ENCODE measurements at places on chromosomes 4 and X.

DNA sequence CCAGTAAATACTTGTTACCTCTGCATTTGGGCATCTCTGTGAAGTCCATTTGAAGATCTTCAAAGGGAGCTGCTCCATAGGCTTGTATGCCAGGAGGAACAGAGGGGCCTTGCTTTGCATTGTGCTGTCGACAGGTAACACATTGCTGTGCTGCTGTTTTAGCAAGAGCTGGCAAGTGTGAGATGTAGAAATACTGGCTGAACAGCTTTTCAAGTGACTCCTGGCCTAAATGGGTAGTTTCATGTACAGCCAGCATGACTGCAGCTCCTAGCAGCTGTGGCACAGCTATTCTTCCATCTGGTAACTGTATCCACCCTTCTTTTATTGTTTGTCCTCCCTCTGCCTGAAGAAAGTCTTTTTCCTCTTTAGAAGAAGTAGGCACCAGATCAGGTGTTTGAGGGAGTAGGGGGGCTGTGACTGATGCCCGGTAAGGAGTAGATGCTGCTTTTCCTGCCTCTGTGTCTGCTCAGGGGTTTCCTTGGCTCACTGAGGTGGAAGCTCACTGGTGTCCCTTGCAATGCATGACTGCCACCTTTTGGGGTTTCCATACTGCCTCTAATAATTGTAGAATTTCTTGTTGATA lies 965.3 kb downstream of the CCSER1 start:
- DNase-seq, result no peak

DNA sequence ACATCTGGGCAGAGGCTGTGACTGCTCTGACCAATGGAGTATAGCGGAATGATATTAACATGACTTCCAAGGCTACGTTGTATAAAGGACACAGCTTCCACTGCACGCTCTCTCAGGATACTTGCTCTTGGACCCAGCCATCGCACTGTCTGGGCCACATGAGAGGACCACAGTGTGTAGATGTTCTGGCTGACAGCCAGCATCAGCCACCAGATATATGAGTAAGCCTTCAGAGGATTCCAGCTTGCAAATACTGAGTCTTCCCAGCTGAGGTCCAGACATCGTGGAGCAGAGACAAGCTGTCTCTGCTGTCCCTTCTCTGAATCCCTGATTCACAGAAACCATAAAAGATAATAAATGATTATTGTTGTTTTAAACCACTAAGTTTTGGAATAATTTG lies 146.8 kb upstream of the USP9X start:
- DNase-seq, result no peak

DNA sequence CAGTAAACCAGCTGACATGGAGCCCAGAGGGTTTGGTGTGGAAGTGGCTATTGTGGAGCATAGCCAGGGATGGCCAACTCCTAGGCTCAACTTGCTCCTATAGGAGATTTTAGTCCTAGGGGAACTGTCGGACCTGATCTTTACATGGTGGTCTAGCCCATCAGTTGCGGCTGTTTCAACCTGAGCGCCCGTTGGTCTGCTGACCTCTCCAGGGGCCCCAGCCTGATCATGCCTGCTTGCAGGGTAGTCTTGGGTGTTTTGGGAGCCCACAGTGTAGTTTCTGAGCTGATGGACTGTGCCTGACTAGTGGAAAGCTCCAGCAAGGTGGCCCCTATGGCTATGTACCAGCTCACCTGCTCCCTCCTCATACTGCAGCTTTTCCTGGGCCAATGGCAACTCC lies 597.0 kb downstream of the IQCM start:
- no peak for DNase-seq

GRCh38 chr4:7960790-7961655 lies 21.4 kb upstream of the AFAP1 start:
- no peak for DNase-seq

DNA sequence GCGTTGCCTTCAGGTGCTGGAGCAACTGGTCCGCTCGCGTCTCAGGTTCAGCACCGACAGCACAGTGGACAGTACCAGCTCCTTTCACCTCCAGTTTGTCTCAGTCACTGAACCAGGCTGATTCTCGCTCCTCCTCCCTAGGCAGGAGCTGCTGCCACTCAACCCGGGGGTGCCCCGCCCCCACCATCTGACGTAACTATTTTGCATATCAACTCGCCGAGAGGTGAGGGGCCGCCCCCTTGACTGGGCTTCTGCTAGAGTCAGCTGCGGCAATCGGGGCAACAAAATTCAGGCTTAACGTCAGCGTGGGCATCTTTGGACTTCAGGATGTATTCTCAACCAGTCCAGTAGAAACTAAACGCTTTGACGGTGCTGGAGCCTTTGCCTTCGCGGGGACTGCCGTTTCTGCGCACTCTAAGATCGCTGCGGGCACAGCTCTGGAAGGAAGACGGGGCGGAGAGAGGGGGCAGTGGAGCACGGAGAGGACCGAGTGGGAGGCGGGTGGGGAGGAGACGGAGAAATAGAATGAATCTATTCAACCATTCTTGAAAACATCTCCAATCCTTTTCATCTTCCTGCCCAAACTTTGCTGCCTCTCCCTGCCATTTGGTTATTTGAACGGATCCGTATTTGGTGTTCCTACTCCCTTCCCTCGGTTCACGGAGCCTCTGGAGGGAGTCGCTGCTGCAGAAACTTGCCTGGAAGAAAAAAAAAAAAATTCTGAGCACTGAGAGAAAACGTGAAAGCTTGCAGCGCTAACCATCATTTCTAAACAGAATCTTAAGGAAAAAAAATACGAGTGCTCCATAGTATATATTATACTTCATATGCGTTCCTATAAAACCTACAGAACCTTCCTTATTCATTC lies at the start of gene FSTL5:
TSS of gene FSTL5 (minus strand) at position 109 of the 868 bp plus-strand sequence. CDS start 52,604 bp downstream, outside the sequence.
- peak; percentile 4 for DNase-seq

DNA sequence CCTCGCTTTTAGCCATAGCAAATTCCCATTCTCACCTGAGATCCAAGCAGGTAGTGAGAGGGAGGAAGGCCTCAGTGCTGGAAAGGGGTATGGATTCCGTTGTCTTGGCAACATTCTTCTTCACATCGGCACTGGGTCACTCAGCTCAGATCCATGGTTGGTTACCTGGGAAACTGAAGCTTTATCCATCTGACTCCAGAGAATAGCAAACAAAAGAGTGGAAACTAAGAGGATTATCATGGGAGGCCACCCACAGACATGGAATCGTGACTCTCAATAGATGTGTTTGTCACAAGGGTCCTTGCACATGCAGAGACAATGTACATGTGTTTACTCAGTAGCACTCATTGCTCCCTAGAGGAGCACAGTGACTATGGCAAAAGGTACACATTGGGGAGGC lies 81.0 kb downstream of the MAGED4 start:
- DNase-seq, result no peak

- no peak for DNase-seq
These were observed 387.2 kb downstream of the PCDH7 start for GRCh38 chr4:31107362-31107761.

DNA sequence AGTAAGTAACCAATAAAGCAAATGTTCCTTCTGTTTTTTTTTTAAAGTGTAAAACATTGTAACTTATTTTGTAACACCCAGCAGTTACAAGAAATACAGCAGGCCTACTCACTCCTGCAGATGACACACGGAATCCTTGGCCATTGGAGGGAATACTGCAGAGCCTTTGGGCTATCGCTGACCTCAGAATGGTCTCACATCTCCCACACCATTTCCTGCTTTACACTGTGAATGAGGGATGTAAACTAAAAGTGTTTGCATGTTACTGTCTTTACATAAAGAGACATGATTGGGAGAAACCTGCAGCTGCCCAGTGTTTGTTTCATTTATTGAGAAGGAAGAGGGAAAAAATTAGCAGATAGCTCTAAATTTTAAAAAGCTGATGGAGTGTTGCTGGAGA lies 64.1 kb downstream of the USP46 start:
- DNase-seq, result no peak

DNA sequence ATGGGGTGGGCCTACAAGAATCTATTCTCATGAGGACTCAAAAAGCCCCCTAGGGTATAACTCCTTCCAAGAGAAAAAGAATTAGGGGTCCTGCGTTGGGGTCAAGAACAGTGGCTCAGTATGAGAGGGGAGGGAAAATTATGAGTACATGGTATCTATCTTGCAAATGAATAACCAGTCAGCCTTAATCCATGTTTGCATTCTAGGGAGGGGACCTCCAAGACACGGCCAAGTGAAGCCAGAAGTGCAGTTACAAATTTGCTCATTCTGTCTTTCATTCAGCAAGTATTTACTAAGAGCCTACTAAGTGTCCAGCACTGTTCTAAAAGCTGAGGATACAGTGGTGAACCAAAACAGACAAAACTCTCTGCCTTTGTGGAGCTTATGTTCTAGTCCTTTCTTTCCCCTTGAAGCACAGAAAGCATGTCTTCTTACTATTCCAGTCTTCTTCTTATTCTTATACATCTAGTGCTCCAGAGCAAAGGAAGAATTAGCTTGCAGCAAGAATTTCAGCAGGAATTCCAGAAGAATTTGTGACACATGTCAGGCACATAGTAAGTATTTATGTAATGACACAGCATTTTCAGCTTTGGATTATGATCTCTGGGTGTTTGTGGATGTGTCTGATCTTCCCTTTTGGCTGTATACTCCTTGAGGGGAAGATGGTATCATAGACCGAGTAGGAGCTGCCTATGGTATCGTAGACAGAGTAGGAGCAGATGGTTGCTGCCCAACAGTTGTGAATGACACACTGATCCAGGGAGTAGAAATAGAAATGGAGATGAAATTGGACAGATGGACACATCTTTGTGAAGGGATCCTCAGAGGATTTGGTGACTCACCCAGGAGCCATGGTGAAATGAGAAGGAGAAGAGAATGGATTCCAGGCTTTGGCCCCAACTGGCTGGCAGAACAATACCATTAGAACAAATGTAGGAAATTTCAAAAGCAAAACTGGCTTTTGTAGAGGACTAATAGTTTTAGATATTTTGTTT lies 75.9 kb downstream of the COQ2 start:
- no peak for DNase-seq

- DNase-seq, result no peak
These were observed 4.8 kb downstream of the FRMPD3 start for GRCh38 chrX:107454302-107454701.

DNA sequence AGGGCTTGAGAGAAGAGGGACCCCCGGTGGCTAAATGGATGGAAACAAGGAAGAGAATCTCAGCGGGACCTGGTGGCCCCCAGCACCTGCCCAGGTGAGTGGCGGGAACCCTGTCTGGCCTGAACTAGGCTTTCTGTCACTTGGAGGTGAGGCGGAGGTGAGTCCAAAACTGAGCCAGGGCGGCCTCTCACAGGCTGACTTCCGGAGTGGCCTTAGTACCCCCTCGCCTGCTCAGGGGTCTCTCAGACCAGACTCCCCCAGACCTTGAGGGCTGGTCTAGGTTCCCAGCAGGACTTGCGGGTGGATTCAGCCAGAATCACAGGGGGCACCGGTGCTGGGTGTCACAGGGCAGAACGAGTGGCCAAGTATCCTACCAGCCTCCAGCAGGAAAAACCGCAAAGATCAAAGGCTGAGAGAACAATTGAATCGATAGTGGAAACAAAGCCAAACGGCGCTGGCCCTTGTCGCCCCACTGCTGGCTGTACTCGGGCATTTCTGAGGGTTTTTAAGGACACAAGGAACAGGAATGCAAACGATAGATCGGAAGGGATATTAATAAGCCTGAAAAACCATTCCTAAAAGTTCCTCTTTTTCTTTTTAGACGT lies 67.8 kb downstream of the WFS1 start:
- DNase-seq, result no peak

GRCh38 chrX:41912923-41913322 lies 10.4 kb downstream of the CASK start:
- no peak for DNase-seq

GRCh38 chr4:147513091-147513490 lies 32.2 kb downstream of the EDNRA start:
- no peak for DNase-seq

- no peak for DNase-seq
These were observed 51.9 kb upstream of the DHRSX start for GRCh38 chrX:2552621-2553201.

- DNase-seq, result no peak
These were observed 10.5 kb downstream of the PTTG2 start for GRCh38 chr4:37970702-37971101.

- no peak for DNase-seq
These were observed 14.8 kb downstream of the DOK7 start for GRCh38 chr4:3477750-3478430.

GRCh38 chrX:135200297-135200696 lies 29.1 kb upstream of the CT55 start:
- no peak for DNase-seq

- DNase-seq, result no peak
These were observed 28.2 kb downstream of the NELFA start for GRCh38 chr4:1980561-1981041.

- DNase-seq, result no peak
These were observed 577.1 kb downstream of the ANKRD50 start for GRCh38 chr4:124135409-124135813.

- no peak for DNase-seq
These were observed 458.0 kb upstream of the NWD2 start for GRCh38 chr4:36786519-36786918.
